ENCODE measurements at places on chromosomes 2 and 18. TPM values are rescaled to one million over a fixed set of nuclear protein-coding genes. Genes with fewer than 3 reads are reported as not detected.

The HSBP1L1 gene
- polyA plus RNA-seq = 18.0 TPM

The B3GNT7 gene
- 0.07 TPM for polyA plus RNA-seq

The GCKR gene
- polyA plus RNA-seq = 0.55 TPM

The COL4A4 gene
- not detected for polyA plus RNA-seq

GRCh38 chr2:191246820-191247380 lies 1.7 kb downstream of the MYO1B start:
- peak overlapping the region; percentile 83 for H3K27ac ChIP-seq
- peaks cover 22% of the 10 kb centered on the region for H3K4me1 ChIP-seq
- H3K4me3 ChIP-seq = peak overlapping the region; percentile 97
- no peak for DNase-seq

GRCh38 chr18:25075783-25076182 lies 276.2 kb downstream of the ZNF521 start:
- H3K27ac ChIP-seq = no peak overlapping the region
- H3K36me3 ChIP-seq = peaks cover 18% of the 10 kb centered on the region
- H3K4me1 ChIP-seq = peaks cover 10% of the 10 kb centered on the region
- DNase-seq = peak; percentile 55
- no peak overlapping the region for H3K4me3 ChIP-seq

GRCh38 chr2:128237081-128237534 lies 81.6 kb downstream of the HS6ST1 start:
- H3K36me3 ChIP-seq = no peaks in the 10 kb centered on the region
- DNase-seq = peak; percentile 80
- no peak overlapping the region for H3K4me3 ChIP-seq
- peaks cover 15% of the 10 kb centered on the region for H3K4me1 ChIP-seq

DNA sequence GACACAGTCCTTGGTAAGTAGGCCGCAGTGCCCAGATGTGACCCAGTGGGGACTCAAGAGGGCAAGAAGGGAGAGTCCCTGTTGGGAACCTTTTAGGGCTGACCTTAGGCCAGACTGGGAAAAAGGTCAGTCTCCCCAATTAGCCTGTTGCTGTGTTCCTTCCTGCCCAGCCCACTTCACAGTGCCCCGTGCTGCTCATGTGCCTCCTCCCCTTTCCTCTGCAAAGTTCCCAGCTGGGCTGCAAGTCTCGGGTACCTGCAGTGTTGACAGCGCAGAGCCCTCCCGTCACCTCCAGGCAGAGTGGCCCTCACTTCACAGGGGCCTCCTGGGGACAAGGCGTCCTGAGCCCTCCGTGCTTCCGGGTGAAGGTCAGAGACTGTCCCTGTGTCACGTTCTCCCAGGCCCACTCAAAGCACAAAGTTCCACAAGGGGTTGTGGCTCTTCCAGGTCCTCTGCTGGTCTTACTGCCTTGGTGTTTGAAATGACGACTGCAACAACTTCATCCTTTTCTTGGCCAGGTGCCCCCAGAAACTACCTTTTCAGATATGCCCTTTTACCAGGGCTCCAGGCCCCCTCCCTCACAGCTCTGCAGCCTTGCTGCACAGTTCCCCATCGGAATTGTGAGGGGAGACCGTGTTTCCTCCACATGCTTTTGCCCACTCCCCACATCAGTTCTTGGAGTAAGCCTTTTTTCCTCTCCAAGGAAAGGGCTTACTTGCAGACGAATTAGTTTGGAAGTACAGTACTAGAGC lies 225.8 kb downstream of the ALPK2 start:
- no peaks in the 10 kb centered on the region for H3K36me3 ChIP-seq
- H3K4me3 ChIP-seq = no peak overlapping the region
- H3K27me3 ChIP-seq = peaks cover 7% of the 10 kb centered on the region
- no peak overlapping the region for H3K27ac ChIP-seq
- DNase-seq = no peak
- no peaks in the 10 kb centered on the region for H3K4me1 ChIP-seq

DNA sequence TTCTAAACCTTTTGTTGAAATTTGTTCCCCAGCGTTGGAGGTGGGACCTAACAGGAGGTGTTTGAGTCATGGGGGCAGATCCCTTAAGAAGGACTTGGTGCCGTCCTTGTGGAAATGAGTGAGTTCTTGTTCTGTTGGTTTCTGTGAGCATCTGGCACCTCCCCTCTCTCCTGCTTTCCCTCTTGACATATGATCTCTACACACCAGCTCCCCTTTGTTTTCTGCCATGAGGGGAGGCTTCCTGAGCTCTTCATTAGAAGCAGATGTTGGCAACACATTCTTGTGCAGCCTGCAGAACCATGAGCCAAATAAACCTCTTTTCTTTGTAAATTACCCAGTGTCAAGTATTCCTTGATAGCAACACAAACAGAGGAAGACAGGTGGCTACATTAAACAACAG lies 23.8 kb downstream of the NABP1 start:
- no peak overlapping the region for H3K4me3 ChIP-seq
- DNase-seq = no peak
- H3K36me3 ChIP-seq = no peaks in the 10 kb centered on the region
- H3K4me1 ChIP-seq = no peaks in the 10 kb centered on the region
- H3K27ac ChIP-seq = no peak overlapping the region
- H3K27me3 ChIP-seq = no peaks in the 10 kb centered on the region

- H3K4me3 ChIP-seq = no peak overlapping the region
- DNase-seq = no peak
- peaks cover 44% of the 10 kb centered on the region for H3K36me3 ChIP-seq
These were observed 27.6 kb downstream of the ADNP2 start for GRCh38 chr18:80136679-80137078.

DNA sequence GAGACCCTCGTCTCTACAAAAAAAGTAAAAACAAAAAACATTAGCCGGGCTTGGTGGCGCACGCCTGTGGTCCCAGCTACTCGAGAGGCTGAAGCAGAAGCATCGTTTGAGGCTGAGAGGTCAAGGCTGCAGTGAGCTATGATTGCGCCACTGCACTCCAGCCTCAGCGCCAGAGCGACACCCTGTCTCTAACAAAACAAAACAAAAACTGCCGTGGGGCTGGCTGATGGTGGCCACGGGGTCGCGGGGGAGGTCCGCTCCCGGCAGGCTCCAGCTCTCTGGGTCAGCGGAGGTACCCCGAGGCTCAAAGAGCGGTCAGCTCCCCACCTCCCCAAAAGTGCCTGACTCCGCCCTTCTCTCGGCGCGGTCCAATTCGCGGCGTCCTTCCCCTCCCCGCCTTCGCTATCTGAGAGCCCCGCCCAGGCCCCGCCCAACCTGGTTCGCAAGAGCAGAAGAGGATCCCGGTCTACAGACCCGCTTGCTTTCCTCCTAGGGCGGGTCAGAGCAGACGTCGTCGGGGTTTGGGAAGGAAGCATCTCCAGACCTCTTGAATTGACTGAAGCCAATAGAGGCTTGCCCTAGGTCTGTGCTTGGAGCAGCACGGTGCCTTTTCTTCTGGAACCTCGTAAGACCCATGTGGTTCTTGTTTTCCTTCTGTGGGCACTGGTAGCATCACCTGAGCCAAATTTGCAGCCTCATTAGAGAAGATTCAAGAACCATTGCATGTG lies 7.8 kb downstream of the RAX start:
- no peaks in the 10 kb centered on the region for H3K4me1 ChIP-seq
- peaks cover 74% of the 10 kb centered on the region for H3K27me3 ChIP-seq
- no peak overlapping the region for H3K27ac ChIP-seq
- no peak overlapping the region for H3K4me3 ChIP-seq
- no peak for DNase-seq
- H3K36me3 ChIP-seq = no peaks in the 10 kb centered on the region

Data from IMR-90 (cell line).